ENCODE measurements at places on chromosomes 5 and 9. TPM values are rescaled to one million over a fixed set of nuclear protein-coding genes. Genes with fewer than 3 reads are reported as not detected.

DNA sequence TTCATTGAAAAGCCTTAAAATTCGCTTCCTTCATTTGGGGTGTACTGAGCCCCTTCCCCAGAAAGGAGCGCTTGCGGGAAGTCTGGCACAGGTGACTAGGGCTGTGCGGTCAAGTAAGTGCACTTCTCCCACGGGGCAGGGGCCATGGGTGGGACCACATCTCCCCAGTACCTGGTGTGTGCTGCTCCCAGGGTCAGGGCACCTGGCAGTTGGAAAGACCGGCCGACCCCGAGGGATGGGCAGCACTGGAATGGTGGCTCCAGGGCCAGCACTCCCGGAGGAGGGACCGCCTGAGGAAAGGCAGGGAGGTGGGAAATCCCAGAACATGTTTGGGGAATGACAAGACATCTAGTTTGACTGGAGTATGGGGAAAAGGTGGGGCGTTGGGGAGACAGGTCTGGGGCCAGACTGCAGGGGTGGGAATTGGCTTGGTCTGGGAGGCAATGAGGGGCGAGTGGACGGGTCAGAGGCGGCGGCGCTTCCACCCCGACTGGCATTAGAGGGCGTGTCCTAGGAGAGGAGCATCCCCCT is 727 bp upstream of the GLIPR2 start:
- DNase-seq = no peak

DNA sequence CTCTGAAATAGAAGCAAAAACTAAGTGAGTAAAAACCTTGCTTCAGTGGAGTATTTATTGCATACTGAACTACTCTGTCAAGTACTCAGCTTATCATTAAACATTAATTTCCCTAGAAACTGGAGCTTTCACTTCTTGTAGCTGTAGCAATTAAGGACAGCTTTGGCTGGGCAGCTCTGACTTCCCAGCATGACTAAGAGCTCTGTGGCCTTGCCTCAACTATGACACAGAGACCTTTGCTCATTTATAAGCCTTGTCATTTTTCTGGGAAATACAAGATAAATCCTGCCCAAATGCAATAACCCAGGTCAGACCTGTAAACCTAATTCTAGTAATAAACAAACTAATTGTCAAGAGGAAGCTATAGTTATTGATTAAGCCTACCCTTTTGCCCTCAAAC is 65.4 kb upstream of the STK32A start:
- peak; percentile 16 for DNase-seq

Gene PRR16
- 3.8 TPM for polyA plus RNA-seq

Gene BHMT2
- 67.4 TPM for polyA plus RNA-seq

All from renal pelvis (tissue), 12 donors.